ENCODE measurements at places on chromosomes 5 and 9.

- DNase-seq: no peak
Observed at GRCh38 chr9:133050781-133051180, 11.0 kb upstream of the CEL start.

DNA sequence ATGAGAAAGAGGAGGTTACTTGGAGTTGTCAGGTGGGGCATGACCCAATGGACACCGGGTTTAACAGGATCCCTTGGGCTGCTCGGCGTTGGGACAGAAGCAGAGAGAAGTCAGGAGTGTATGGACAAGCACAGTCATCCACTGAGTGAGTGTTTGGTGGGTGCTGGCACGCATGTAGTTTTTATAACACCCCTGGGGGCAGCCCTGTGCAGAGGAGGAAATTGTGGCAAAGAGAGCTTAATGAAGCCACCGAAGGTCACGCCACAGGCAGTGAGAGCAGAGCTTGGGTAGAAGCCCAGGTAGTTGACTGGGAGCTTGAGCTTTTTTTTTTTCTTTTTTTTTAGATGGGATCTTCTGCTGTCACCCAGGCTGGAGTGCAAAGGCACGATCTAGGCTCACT lies 43.2 kb upstream of the IER5L start:
- no peak for DNase-seq

GRCh38 chr5:95913663-95914062 lies 48.0 kb downstream of the ELL2 start:
- DNase-seq: no peak

DNA sequence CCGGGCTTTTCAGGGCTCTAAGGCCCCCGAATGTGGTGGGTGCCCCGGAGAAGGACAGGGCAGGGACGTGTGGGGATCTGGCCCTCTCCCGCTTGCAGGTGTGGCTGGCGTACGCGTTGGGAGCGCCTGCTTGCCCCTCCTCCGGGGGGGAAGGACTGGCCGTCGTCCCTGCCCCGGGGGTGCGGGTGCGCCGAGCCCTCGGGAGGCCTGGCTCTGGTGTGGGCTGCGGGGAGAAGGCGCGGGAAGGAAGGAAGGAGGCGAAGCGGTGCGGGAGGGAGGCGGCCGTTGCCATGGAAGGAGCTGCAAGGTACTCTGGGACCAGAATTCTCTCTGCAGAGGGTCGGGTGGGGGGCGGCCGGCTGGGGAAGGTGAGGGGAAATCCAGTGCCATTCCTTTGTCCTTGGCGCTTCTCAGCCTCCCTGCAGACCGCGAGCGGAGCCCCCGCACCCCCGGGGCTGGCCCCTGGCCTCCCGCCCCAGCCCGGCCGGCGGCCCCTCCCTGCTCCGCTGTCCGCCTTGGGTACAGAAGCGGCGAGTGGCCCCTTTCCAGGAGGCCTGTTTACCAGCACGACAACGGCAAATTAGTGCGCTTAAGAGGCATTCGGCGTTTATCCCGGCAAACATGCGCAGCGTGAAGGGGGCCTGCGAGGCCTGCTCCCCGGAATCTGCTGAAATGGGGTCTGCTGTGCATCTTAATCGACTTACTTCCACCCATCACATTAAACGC lies 67.1 kb upstream of the UNC5A start:
- no peak for DNase-seq

DNA sequence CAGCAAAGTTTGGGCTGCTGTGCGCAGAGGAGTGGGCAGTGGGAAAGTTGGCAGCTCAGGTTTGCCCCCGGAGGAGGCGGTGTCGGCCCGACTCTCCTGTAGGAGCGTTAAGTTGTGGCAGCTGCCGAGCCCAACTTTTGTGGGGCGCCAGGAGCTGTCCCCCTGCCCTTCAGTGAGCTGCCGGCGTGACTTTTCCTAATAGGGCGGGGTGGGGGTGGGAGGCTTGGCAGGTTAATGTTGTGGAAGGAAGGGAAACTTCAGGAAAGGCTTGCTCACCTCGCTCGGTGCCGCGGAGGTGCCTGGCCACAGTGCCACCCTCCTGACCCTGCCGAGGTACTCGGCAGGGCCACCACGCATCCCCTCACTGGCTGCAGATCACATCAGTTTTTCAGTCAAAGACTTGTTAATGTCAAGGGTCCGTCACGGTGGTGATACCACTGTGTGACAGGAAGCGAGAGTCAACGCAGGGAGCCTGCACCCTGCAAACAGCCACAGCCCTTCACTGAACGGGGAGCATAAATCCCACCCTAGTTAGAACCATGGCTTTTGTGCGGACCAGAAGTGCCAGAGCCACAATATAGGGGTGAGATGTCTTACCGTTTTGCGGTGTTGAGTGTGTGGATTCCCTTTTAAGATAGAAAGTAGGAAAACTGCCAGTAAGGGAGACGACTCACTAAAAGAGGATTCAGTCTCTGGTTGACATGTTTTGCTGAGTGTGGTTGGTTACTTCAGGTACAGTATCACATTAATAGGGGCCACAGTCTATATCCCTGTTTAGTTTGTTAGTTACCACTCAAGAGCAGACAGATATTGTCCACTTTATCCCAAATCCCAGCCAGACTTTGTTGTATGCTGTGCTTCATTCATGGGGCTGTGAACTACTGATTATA lies 796 bp downstream of the LNPEP start:
- no peak for DNase-seq

GRCh38 chr9:76733096-76733495 lies 31.1 kb upstream of the PCA3 start:
- no peak for DNase-seq

- DNase-seq: no peak
Observed at GRCh38 chr9:132001567-132001966, 78.1 kb downstream of the MED27 start.

- no peak for DNase-seq
Observed at GRCh38 chr9:5813824-5814223, 19.1 kb downstream of the ERMP1 start.

- no peak for DNase-seq
Observed at GRCh38 chr5:175216991-175217390, 227.0 kb downstream of the DRD1 start.

GRCh38 chr9:77593528-77593927 lies 54.6 kb downstream of the GNA14 start:
- no peak for DNase-seq

DNA sequence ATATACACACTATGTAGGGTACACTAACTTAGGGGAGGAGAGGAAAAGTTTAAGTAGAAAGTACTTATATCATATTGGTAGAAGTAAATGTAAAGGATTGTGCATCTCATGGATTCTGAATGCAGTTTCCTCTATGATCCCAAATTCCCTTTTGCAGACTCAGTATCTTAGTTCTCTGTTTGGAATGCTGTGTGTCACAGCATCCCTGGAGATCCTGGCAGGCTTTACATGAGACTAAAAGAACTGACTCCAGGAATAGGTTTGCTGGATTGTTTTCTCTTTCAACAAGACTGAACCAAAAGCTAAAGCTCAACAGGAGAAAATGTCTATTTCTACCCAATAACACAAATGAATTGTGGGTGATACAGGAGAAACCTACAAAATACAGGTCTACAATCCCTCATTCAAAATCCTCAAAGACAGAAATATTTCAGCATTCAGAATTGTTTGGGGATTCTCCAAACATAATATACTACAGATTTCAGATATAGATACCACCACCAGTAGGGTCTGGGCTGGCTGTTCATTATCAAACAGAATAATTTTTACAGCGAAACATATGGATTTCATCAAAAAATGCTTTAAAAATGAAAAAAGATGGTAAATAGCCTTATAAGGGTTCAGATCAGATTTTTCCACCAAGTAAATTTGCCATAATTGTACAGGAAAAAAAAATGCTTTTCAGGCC lies 324.7 kb upstream of the GRAMD2B start:
- no peak for DNase-seq

DNA sequence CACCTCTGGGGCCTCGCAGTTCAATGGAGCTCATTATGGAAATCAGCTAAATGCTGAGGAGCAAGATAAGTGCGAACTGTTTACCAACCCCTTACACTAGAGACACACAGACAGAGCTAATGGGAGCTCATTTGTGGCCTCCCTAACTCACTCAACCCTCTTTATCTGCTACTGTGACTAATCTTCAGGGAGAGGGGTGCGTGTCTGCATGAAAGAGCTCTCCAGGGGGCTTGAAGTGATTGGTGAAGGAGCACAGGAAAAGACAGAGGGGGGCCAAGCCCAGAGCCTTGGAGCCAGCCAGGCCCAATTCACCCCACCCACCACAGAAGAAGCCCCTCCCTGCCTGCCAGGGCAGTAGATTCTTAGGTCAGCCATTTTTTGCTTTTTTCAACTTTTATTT lies 466.8 kb upstream of the BRINP1 start:
- no peak for DNase-seq

DNA sequence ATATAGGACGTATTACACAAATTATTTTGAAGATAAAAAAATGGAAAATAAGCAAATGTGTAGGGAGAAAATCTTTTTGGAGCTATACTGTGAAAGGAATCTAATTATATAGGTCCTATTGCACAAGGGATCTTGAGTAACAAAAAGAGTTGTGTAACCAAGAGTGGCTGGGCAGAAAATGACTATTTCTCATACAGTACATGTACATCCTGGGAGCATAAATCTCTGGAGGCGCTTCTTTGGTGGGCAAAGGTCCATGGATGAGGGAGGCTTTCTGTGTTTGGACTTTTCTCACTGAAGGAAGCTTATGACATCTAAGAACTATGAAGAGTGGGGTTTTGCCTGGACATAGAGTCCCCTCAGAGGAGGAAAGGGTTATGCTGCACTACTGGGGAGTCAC lies 29.8 kb downstream of the ANKS6 start:
- no peak for DNase-seq

DNA sequence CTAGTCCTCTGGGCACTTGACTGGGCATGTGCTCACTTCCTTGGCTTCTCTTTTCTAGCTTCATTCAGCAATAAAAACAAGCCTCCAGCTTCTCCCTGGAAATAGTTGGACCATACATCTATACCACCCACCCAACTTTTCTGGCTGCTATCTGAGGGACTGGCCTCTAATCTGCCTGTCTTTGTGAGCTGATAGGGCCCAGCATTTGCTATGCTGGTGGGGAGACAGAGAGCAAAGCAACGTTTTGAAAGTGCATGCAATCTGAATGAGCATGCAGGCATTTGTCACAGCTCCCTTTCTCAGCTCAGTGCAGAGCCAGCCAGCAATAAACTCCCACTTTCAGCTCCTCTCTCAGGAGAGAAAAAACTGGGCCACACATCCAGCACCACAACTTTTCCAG lies 50.7 kb upstream of the ISOC1 start:
- no peak for DNase-seq

DNA sequence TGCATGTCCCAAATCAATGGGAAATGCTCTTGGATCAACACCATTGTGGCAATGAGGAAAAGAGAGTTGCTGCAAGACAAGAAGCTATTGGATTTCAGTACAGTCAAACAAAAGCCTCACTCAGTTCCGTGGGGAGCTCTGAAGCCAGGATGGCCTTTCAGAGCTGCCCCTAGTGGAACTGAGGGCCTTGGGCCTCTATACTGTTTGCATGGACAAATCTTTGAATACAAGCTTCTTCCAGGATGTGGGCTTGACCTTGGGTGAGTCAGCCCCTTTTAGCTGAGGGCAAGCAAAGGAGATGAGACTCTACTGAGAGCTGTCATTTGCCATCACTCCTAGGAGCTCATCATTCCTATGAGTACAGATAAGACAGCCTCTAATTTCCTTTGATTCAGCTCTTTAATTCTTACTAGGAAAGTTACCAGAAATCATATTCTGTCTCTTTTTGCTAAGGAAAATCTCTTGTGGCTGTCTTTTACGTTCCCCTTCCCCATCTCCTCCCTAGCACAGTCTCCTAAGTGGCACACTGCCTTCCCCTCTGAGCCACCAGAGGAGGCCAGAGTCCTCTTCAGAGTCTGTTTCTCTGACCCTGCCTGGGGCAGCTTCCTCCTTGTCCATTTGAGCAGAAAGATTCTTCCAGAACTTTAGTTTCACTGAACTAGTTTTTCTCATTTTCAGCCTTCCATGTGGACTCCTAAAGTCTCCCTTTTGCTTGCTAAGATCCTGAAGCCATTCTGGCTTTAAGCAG lies 168.8 kb upstream of the POC5 start:
- DNase-seq: no peak

GRCh38 chr5:89336111-89336510 lies 453.1 kb upstream of the MEF2C start:
- DNase-seq: no peak

DNA sequence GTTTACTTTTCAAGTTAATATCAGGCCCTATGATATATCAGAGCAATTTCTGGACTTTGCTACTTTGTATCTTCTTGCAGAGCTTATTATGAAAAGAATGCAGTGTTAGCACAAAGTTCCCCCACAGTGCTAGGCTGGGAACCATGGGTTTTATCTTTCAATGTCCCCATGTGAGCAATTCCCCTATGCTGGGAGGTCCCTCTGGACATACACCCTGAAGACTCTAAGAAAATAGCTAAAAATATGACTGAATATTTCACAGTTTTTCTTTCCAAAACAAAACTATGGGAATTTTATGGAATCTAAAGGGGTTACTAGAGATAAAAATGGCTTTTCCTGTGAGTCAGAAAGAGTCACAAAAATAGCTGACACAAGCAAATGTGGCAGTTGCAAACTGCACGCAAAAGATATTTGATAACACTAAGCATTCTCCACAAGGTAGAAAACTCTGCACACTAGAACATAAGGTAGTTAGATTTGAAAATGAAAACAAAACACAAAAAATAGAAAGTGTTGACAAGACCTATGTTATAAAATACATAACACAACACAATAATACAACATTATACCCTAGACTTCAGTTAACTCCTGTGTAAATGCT lies 487.5 kb upstream of the GRIN3A start:
- no peak for DNase-seq

DNA sequence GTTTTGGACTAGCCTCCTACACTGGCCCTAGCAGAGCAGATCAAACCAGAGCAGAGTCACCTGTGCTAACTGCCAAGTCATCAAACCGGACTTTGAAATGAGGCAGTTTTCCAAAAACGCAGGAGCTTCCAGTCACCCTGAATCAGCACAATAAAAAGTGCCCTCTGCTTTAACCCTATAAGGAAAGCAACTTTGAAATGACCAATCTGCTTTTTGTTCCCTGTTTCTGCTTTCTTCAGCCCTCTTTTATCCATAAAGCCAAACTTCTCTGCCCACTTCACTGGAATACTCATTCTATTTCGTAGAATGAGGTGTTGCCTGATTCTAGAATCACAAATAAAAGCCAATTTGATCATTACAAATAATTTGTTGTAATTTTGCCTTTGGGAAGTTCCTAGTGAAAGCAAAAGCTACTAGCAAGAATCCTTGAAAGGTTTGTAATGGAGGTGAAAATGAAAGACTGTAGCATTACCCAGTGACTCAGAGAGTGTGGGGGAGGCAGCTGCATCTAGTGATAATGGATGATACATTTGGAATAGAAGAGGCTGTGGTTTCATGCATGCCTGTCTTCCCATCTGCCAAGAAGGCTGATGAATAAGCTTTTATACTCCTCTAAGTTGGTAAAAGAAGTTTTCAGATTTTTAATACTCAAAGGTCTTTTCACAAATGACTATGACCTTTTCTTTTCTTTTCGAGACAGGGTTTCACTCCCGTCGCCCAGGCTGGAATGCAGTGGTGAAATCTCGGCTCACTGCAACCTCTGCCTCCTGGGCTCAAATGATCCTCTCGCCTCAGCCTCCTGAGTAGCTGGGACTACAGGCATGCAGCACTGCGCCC lies 14.9 kb downstream of the SPAAR start:
- DNase-seq: no peak

Data from stimulated activated CD4-positive, alpha-beta T cell treated with anti-CD3 and anti-CD28 coated beads, Interleukin-1b, Interleukin-23, amount 100 ng/mL, for 1 hour (primary cell).